ENCODE measurements at places on chromosomes 7 and 10. TPM values are rescaled to one million over a fixed set of nuclear protein-coding genes. Genes with fewer than 3 reads are reported as not detected.

The MACC1 gene
- total RNA-seq = 16.1 TPM

DNA sequence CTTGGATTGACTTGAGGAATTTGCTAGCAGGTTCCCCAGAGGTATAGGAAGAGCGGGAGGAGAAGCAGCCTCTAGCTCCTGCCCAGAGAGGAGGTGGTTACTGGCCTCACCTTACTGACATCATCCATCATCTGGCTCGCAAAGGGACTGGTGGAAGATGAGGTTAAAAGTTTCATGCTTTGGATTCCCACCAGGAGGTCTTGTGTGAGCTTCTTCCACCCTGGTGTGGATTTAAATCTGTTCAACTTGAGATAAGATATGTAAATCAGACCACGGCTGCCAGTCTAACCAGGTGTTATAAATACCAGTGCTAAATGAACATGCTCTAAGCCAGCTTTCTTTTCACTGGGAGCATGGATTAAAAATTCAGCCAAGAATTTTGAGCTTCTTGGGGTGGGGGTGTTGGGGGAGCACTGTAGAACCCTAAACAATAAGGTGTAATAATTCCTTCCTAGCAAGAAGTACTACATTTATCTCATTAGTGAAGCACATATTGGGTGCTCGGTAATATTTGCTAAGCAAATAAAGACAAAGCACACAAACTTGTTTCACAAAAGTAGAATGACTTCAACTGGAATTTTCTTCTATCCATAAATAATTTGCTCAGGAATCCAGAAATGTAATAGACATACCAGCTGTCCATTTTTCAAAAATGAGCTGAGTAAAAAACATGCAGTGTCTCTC is 7.8 kb downstream of the PROSER2 start:
- DNase-seq = no peak

The PGAM1 gene
- total RNA-seq = 137 TPM

- DNase-seq = no peak
Observed at GRCh38 chr7:130489140-130489983, 2.5 kb upstream of the MEST start.

- no peak for DNase-seq
Observed at GRCh38 chr10:69577268-69578232, 4.3 kb upstream of the NEUROG3 start.

DNA sequence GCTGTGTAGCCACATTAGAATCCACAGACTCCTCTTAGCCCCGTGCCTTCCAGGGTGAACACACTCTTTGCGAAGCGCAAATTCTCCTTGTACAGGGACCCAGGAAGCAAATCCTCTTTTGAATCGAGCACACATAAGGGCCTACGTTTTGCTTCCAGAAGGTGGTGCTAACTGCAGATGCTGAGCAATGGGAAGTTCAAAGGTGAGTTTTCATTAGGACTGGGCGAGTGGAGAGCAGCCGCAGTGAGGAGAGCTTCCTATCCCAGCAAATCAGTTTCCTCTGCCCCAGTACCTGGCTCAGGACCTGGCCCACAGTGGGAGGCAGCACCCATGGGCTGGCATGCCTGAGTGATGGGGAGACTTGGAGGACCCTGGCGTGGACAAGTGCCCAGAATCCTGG is 23.5 kb upstream of the GPR26 start:
- no peak for DNase-seq

The UBE2D1 gene
- 33.3 TPM for total RNA-seq

DNA sequence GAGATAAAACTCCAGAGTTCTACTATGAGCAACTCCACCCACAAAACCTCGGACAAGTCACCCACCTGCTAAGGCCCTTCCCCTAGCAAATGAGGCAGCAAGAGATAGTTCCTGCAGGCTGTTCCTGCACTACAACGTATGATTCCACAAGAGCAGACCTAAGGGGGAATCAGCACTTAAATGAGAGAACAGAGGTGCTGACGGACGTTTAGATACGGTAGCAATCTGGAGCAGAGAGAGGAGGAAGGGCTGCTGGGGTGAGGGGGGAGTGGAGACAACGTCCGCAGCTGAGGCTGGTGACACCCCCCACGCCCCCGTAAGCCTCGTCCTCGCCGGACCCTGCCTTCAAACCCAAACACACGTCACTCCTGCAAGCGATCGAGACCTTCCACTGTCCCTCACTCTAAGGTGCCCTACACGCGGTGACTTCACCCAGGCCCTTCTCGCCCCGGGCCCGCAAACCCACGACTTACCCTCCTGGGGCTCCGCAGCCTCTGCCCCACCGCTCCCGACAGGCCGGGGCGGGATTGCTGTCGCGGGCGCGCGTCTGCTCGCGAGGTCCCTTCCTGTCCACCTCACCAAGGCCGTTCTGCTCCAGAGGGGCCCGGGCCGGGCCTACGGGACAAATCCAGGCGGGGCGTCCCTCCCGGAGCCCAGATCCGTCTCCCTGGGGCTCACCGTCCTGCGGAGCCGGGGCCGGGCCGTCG is 635 bp downstream of the ZNF12 start:
- DNase-seq = peak; percentile 13

The TMEM176A gene
- total RNA-seq = 8.0 TPM

The ZNF248 gene
- 12.9 TPM for total RNA-seq

DNA sequence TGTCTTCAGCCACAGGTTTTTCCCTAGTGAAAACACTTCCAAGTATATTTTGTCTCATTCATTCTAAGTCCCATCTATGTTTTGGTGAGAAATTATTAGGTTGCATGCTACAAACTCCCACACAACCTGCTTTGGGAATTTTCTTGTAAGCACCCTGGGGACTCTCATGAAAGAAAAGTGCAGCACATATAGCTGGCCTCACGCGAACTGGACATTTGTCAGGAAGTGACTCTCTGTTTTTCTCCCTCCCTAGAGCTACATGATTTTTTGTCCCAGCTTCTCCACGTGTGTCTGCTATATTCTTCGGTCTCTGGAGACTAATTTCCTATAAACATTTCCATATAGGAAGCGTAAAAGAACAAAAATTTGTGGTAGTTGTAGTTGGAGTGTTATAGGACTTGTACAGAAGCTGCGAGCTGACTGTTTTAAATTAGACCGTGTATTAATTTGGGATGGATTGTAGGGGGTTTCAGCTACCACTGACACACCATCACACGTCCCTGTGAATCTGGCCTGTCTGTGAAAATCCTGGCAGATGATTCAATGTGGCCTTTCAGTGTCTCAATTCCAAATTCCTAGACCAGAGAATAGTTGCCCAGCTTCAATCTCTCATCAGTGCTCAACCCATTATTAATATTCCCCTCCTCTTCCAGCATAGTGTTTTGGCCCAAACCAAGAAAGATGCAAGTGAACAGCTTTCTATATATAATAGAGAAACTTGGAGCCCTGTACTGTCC is 40.2 kb downstream of the ARL4A start:
- DNase-seq = no peak

DNA sequence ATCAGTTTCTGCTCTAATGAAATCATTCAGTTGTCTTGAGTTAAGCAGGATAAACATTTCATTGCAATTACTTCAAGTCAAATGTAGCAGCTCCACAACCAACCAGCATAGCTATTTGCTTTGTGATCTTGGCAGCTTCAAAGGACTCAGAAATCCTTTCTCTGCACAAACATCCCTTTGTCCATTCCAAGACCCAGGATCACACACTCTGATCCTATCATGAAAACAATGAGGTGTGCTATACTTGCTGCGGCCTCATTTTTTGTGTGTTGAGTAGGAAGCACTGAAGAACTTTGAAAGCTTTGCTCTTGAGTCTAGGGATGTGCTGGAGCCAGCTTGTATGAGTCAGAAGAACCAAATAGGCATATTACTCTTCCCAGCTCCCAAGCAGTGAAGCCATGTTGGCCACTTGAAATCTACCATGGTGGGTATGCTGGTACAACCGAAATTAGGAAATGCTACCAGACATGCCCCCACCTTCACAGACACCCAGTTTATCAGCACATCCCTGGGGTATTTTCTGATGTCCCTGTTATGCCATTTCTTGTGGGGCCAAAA is 199.4 kb upstream of the PRSS58 start:
- DNase-seq = no peak

DNA sequence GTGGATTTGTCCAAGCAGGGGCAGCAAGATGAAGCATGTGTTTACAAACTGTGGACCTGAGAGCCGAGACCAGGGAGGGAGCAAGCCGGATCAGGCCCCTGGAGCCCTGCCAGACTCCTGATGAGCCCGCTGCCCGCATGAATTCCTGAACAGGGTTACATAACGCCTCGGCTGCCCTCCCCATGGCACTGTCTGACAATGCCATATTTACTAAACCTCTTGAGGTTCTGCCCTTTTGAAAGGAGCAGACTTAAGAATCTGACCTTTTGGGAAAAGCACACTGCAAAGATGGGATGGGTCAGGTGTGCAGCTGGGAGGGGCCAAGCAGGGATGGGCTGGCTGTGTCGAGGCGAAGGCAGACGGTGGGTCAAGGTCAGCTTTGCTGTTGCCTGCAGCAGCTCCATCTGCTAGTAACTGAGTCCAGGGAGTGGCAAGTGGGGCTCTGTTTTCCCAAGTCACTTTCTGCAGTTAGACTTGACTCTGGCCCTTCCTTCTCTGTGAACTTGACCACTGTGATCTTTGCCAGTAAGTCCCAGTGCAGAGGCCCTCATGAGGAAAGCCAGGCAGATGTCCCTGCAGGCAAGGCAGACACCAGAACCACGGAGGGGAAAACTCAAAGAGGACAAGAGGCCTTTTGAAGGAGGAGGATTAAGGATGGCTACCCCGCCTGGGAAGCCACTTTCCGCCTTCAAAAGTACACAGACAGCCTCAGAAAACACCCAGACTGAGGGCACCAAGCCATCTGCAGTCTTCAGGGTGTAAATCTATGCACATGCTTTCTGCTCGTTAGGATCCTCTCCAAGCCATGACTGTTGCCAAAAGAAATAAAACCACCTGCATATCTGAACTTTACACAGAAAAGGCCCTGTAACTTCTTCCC is 175.8 kb downstream of the TNS3 start:
- DNase-seq = no peak

GRCh38 chr7:147670759-147671158 is 919.8 kb upstream of the C7orf33 start:
- no peak for DNase-seq

The NRP1 gene
- total RNA-seq = 37.0 TPM

DNA sequence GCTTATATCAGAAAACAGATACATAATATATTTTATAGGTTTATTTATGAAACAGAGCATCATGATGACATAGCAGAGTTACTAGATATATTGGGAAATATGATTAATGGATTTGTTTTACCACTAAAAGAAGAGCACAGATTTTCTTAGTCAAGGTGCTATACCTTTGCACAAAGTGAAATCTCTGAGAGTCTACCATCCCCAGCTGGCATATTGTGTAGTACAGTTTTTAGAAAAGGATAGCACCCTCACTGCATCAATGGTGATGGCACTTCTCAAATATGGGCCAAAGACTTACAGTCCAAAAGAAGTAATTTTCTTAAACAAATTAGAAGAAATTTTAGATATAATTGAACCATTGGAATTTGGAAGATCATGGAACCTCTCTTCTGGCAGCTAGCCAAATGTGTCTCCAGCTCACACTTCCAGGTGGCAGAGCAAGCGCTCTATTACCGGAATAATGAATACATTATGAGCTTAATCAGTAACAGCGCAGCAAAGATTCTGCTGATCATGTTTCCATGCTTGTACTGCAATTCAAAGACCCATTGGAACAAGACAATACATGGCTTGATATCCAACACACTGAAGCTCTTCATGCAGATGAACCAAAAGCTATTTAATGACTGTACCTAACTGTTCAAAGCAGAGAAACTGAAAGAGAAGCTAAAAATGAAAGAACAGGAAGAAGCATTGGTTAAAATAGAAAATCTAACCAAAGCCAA is 21.9 kb upstream of the CREB3L2 start:
- DNase-seq = no peak

The SPOCK2 gene
- 47.7 TPM for total RNA-seq

DNA sequence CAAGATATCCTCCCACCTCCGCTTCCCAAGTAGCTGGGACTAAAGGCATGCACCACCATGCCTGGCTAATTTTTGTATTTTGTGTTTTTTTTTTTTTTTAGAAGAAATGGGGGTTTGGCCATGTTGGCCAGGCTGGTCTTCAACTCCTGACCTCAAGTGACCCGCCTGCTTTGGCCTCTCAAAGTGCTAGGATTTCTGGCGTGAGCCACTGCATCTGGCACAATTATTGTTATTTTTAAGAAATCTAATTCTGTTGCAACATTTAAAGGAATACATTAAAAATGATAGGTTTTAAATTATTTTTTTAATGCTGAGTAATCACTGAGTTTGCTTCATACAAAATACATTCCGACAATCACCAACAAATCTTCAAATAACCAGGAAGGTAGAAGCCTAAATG is 178.1 kb upstream of the SEMA3E start:
- DNase-seq = no peak

DNA sequence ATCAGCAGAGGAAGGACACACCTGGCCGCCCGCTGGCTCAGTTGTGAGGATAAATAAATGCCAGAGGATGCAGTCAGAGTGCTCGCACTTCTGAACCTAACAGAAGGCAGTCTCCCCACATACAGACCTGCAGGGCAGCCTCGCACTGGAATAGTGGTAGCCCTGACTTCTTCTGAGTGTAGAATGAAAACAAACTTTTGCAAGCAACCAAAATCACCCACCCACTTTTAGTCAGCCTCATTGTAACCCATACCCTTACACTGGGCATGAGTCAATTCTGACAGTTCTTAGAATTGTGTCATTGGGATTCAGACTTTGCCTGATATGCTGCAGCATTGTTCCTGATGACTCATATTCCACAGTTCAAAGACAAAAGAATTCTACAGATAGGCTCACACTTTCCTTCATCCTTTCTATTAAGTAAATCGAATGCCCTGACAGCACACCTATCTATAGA is 167.0 kb upstream of the CDK1 start:
- DNase-seq = no peak

GRCh38 chr10:34031400-34031799 is 696.9 kb upstream of the NRP1 start:
- no peak for DNase-seq

DNA sequence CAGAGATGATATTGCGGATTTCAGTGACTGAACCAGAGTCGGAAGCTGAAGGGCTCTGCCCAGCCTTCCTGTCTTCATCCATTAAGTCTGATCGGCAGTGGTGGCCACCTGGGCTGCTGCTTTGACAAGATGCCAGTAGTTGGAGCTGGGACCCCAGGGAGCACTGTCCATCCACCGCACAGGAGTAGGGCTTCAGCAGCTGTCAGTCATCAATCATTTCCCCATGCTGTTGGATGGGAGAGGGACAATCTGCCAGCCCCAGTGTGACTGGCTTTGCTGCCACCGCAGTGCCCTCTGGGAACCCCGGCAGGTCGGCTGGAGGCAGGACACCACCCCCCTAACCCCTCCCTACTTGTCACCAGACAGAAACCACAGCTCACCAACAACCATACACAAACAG is 23.0 kb upstream of the GPR146 start:
- no peak for DNase-seq

The NUPR2 gene
- total RNA-seq = not detected
